NCI-H510A (cell line): ENCODE measurements at places on chromosomes 3 and 15.

GRCh38 chr3:143135150-143135549 lies 15.6 kb downstream of the CHST2 start:
- DNase-seq: no peak

- DNase-seq: no peak
Observed at GRCh38 chr15:29196290-29196689, 73.3 kb downstream of the NSMCE3 start.

DNA sequence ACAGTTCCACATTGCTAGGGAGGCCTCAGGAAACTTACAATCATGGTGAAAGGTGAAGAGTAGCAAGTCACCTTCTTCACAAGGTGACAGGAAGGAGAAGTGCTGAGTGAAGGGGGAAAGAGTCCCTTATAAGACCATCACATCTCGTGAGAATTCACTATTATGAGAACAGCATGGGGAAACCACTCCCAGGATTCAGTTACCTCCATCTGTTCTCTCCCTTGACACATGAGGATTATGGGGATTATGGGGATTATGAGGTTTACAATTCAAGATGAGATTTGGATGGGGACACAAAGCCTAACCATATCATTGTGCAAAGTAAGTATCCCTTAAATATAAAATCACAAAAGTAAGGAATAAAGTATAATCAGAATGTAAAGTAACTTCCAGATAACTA lies 375.9 kb upstream of the NAALADL2 start:
- no peak for DNase-seq

DNA sequence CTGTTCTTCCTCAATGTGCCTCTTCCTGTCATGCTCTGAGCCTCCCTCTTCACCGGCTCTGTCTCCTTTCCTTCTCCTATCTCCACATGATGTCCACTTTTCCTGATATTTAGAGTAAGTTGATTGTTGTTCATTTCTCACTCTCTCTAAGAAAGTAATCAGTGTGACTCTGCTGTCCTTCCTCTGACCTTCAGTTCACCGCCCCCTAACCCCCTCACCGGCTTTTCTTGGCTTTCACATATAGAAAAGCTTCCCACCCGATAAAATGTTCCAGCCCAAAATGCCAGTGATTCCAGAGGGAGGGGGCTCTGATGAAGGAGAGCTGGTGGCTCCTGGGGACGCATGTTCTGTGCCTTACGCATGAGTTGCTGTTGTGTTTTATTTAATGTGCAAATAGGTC lies 120.5 kb upstream of the ABHD17C start:
- DNase-seq: no peak

DNA sequence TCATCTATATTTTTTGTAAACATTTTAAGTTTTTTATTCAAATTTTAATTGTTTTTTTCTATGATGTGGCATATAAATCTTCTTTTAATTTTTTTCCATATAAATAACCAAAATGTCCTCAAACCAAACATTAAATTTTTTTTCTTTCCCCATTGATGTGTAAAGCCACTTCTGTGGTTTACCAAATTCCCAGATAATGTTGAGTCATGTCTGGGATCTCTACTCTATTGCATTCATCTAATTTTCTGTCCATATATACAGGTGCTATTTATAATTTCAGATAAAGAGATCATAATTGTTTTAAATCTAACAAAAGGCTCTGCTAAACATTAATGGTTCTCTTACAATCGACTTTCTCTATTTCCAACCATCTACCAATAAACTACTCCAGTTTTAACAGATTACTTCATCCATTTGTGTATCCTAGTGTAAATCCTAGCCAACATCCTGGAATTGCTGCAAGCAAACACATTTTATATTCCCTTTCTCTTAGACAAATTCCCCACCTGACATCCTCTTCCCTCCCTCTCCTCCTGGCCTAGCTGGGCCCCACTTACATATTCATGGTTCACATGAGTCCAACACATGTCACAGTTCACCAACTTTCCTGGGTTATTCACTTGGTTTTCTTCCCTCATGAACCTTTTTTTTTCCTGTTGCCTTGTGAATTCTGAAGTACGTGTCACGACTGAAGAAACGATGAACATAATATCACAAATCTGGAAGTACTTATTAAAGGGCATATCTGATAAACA lies 368.0 kb upstream of the AGTR1 start:
- DNase-seq: no peak

DNA sequence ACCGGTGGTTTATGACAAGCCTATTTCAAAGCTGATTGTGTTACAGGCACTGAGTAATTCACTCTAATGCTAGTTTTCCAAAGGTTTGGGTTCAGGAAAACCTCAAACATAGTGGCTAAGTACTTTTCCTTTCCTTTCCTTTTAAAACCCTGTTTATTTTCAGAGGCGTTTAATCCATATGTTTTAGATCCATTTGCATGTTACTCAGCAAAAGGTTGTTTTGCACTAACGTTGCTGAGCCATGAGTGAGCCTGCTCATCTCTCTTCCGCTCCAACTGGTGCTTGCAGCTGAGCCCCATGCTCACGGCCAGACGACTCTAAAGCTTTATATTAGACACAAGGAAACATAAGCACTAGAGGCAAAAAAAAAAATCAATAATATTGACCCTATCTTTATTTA lies 9.4 kb downstream of the CEMIP start:
- DNase-seq: no peak

- DNase-seq: no peak
Observed at GRCh38 chr3:76410762-76411281, 625.5 kb upstream of the ZNF717 start.

GRCh38 chr3:8767667-8768363 lies 1.6 kb downstream of the OXTR start:
- peak; percentile 60 for DNase-seq

DNA sequence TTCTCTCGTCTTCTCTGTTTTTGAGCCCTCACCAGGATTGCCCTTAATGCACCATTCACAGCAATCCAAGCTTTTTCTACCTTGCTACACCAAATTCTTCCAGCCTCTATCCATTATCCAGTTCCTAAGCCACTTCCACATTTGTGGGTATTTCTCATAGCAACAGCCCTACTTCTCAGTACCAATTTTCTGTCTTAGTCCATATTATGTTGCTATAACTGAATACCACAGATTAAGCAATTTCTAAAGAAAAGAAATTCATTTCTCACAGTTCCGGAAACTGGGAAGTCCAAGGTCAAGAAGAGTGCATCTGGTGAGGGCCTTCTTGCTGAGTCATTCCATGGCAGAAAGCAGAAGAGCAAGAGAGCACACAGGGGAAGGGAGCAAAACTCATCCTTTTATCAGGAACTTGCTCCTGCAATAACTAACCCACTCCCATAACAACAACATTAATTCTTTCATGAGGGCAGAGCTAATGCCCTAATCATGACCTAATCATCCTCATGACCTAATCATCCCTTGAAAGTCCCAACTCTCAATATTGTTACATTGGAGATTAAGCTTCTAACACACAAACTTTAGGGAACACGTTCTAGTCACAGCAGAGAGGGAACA lies 9.7 kb upstream of the EIF1B start:
- DNase-seq: no peak

GRCh38 chr3:51282931-51283330 lies 102.2 kb upstream of the MANF start:
- no peak for DNase-seq

- DNase-seq: no peak
Observed at GRCh38 chr3:47910777-47911440, 105.3 kb downstream of the MAP4 start.

DNA sequence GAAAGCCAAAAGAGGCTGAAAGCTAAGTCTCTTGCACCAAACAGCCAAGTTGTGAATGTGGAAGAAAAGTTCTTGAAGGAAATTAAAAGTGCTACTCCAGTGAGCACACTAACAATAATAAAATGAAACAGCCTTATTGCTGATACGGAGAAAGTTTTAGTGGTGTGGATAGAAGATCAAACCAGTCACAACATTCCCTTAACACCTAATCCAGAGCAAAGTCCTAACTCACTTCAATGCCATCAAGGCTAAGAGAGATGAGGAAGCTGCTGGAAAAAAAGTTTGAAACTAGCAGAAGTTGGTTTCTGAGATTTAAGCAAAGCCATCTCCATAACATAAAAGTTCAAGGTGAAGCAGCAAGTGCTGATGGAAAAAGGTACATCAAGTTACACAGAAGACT lies 288.8 kb upstream of the RARB start:
- no peak for DNase-seq

GRCh38 chr3:5250467-5251195 lies 63.1 kb downstream of the EDEM1 start:
- no peak for DNase-seq

- DNase-seq: no peak
Observed at GRCh38 chr3:63338351-63338750, 60.2 kb downstream of the SYNPR start.

DNA sequence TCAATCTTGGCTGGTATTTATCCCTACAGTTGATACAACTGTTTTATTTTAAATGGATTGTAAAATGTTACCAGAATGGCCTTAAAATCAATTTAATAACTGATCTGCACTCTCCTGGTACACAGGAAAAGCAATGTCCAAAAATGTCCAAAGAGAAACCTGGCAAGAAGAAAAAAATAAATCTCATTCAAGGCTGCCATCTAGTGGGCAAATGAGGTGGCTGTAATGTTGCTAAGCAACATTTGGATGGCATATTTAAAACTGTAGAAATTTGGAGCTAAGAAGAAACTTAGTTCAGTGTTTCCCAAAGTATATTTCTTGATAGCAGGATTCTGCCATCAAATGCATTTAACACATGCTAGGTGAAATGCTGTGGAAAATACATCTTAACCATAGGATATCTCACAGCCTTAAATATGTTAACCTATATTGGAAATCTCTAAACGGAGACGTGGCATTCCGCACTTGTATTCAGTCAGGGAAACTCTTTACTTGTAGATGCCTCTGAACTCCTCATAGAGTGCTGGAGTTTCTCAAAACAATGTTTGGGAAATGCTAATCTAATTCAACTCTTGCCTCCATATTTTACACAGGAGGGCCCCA lies 216.8 kb downstream of the ERC2 start:
- DNase-seq: no peak

- no peak for DNase-seq
Observed at GRCh38 chr15:67845974-67846373, 6.1 kb upstream of the RNU6-1 start.

DNA sequence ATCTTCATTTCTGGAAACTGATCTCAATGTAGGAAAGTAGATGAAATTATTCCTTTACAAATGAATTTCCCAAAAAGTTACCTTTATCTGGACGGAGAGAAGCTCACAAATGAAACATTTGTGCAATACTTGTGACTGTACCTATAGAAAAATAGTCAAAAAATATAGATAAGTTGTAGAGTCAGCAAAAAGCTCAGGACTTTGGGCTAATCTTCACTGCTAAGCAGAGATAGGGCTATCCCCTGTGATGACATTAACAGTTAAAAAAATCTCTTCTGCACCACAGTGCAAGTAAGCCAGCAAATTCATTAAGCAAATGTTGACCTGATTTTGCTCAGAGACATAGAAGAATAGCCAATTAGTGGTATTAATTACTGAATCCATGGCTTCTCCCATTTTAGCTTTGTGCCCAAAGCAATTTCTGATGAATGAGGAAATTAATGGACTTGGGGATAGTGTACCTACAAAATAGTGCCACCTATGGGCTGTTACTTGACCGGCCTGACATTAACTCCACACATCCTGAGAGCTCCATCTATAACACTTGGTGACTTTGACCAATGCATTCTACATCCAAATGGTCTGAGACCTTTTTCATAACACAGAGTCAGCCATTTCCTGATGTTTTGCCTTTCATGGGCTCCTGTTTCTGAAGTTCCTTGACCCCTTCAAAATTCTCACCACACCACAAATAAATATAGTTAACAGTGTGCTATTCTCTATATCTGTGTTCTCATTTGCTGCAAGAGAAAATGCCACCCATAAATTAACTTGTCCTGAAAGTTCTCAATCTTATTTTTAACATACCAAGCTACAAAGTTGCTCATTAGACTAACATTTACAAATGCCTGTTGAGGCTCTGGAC lies 105.0 kb downstream of the SSR3 start:
- no peak for DNase-seq

DNA sequence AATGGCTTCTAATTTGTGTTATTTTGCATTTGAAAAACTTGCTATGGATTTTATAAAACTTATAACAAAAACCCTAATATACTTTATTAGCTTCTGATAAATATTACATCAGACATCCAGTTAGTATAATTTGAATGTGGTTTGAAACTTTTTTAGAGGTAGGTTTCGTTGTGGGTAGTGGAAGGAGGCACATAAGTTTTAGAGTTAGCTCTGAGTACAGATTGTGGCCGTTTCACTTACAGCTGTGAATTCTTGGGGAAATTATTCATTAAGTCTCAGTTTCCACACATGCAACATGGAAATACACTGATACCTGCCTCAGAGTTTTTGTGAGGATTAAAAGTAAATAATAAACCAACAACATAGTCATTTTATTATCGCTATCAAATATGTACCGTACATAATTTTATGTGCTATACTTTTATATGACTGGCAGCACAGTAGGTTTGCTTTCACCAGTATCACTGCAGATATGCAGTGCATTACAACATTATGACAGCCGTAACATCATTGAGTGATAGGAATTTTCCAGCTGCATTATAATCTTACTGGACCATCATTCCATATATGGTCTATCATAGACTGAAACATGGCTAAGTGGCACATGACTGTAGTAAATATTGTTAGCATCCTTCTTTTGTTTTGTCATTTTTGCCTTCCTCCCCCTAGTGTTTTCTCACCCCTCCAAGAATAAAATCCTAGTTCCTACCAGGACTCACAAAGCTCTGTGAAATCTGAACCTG lies 175.6 kb downstream of the AKAP13 start:
- no peak for DNase-seq

- DNase-seq: no peak
Observed at GRCh38 chr3:23739536-23739935, 66.2 kb upstream of the UBE2E1 start.

DNA sequence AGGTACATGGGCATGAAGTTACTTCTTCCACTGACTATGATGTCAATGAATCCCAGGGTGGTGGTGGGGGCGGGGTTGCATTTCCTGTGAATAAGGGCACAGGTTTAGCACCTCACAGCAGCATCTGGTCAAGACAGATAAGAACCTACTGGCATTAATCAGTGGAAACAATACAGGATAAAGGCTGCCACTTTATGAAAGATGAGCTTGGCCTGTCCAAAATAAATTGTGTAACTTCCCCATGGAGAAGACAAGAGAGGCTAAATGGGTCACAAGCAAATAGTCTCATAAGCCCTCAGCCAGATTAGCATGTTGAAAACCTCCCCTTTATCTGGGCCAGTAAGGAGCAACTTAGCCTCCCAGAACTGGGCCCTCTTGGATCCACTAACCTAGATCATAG lies 27.4 kb upstream of the PLSCR2 start:
- no peak for DNase-seq

DNA sequence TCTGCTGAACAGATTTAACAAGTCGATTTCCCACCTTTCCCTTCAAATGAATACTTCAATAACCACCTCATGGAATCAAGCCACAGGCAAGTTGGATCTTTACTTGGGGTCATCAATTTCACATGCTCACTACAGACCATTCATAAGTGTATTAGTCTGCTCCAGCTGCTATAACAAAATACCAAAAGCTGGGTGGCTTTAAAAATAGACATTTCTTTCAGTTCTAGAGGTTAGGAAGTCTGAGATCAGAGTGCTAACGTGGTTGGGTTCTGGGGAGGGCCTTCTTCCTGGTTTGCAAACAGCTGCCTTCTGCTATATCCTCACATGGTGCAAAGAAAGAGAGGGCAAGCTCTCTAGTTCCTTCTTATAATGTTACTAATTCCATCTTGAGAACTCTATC lies 5.1 kb downstream of the GPR176 start:
- DNase-seq: no peak
